Karpas-422 (cell line): ENCODE measurements at places on chromosomes 7 and 10. TPM values are rescaled to one million over a fixed set of nuclear protein-coding genes. Genes with fewer than 3 reads are reported as not detected.

- DNase-seq, result no peak
- H3K4me1 ChIP-seq, result peaks cover 13% of the 10 kb centered on the region
- no peak overlapping the region for H3K4me3 ChIP-seq
Measured at GRCh38 chr10:80460399-80461207, 6.5 kb downstream of the TSPAN14 start.

Gene EVX1
- not detected in 2 replicates for total RNA-seq

GRCh38 chr7:106279425-106280197, 5.2 kb downstream of the NAMPT start:
- H3K4me1 ChIP-seq, result peaks cover 47% of the 10 kb centered on the region
- no peak overlapping the region for H3K27ac ChIP-seq
- DNase-seq, result no peak
- H3K36me3 ChIP-seq, result peaks cover 39% of the 10 kb centered on the region
- no peak overlapping the region for H3K4me3 ChIP-seq

- no peak for DNase-seq
- H3K27me3 ChIP-seq, result no peaks in the 10 kb centered on the region
- H3K4me3 ChIP-seq, result no peak overlapping the region
- H3K36me3 ChIP-seq, result no peaks in the 10 kb centered on the region
Measured at GRCh38 chr7:46363688-46364087, 442.6 kb upstream of the IGFBP3 start.

Gene H2BK1
- total RNA-seq, result not detected in 2 replicates

Gene PSD
- 0.19 and 0.61 TPM in 2 replicates for total RNA-seq

DNA sequence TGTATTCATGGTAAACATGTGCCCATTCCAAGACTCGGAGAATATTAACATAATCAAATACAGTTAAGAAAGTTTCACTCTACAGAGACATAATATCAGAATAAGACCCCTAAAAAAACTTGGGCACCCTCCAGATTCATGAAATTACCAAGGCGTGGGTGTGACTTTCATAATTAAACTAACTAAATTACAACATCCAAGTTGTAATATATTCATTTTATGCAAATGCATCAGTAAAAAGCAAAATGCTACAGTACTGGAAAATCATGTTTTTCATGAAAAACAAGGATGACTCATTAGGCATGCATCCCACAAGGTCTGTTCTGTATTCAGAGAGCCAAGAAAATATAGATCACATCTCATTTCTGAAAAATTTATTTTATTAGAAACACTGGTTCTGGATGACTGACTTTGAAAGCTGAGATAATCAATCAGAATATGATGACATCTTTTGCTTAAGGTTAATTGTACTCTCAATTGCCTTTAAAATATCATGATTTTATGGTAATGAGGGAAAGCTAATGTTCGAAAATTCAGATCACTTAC, 248.8 kb upstream of the SMIM30 start:
- H3K27me3 ChIP-seq, result no peaks in the 10 kb centered on the region
- no peaks in the 10 kb centered on the region for H3K4me1 ChIP-seq
- H3K36me3 ChIP-seq, result no peaks in the 10 kb centered on the region
- DNase-seq, result no peak
- H3K4me3 ChIP-seq, result no peak overlapping the region
- no peak overlapping the region for H3K27ac ChIP-seq

Gene OR2A42
- total RNA-seq, result not detected in 2 replicates

DNA sequence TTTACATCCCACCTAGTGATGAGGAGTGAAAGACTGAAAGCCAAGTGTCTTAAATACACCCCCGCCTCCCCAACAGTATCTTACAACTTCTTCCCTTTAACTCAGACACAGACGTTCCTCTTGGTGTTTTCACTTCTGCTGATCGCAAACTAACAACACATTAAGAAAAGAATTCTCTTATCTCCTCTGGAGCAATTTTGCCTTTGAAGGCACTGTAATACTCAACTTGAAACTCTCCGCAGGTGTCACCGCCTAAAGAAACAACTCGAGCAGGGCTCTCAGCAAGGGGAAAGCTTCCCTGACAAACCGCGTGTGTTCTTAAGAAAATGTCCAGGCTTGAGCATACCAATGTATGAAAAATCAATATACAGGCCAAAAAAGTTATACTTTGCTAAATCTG, 452 bp downstream of the SEMA3C start:
- no peak for DNase-seq
- no peak overlapping the region for H3K27ac ChIP-seq
- H3K4me1 ChIP-seq, result no peaks in the 10 kb centered on the region
- no peaks in the 10 kb centered on the region for H3K36me3 ChIP-seq
- H3K4me3 ChIP-seq, result no peak overlapping the region
- H3K27me3 ChIP-seq, result no peaks in the 10 kb centered on the region

Gene MSMB
- not detected in 2 replicates for total RNA-seq

DNA sequence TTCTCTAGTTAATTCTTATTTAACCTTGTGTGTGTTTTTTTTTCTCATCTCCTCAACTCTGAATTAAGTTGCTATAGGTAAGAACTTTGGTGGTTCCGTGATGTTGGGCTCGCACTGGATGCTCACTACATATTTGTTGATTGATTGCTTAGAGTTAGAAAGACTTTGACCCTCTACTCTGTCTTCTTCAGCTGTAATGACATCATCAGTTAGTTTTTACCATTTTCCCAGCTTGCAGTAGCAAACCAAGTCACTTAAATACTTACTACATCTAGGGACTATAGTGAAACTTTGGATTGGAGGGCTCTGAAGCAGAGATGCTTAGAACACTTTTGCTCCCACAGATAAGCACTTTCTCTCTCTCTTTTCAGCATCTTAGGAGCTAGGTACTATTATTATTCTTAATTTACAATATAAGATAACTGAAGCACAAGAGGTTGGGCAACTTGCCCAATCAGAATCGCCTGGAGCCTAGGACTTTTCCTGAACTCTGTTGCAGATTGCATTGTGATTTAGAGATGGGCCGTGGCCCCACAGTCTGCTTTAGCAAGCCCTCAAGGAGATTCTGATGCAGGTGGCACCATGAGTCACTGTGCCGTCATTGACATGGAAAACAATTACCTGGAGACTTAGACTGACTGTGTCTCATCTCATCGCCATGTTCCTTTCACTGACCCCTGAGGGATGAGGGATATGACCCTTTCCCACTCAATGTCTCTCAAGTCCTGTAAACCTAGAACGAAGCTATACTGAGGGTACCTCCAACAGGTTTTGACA, 471.9 kb upstream of the PODXL start:
- H3K27ac ChIP-seq, result no peak overlapping the region
- no peaks in the 10 kb centered on the region for H3K4me1 ChIP-seq
- DNase-seq, result no peak
- H3K36me3 ChIP-seq, result no peaks in the 10 kb centered on the region

Gene CALML3
- not detected in 2 replicates for total RNA-seq

Gene SKIDA1
- total RNA-seq, result 0.22 and 1.5 TPM in 2 replicates

DNA sequence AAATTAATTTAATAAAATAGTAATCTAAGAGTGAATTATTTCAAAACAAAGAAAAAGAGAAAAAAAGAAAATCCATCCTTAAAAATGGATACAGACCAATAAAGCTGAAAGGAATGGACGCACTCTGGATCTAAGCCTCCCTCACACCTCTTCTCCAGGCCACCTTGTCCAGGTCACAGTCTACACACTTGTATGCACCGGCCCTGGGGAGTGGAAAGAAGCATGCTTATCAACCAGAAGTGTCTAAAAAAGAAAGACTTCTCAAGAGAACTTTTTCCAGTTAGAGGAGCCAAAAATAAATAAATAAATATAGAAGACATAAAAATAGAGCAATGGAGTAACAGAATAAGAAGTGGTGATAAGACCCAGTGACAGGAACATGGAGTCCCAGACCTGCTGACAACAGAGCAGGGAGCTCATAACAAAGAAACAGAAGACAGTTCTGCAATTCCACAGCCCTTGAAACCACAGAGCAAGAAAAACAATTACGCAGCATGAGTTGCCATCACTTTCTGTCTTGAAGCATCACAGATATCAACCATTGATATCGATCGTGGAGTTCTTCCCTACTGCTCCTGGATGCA, 311.7 kb upstream of the NFE2L3 start:
- H3K4me3 ChIP-seq, result no peak overlapping the region
- no peaks in the 10 kb centered on the region for H3K36me3 ChIP-seq
- H3K27me3 ChIP-seq, result no peaks in the 10 kb centered on the region
- no peak overlapping the region for H3K27ac ChIP-seq
- no peaks in the 10 kb centered on the region for H3K4me1 ChIP-seq

DNA sequence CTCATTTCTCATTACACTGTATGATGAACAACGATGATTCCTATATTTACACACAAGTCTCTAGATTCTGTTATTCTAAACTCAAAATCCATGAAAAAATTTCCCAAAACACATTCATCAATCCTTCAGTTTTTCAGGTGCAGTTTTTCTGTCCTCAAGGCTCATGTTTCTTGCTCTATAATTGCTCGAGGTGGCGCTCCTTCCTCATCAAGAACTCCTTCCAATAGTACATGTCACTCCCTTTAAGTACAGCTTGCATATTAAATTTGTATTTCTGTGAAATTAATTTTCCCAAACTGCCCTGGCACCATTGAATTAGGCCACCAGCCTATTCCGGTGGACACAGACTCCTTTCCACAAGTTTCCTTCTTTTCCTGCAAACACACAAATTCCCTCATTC, 188.7 kb upstream of the MINDY3 start:
- no peak overlapping the region for H3K4me3 ChIP-seq
- H3K36me3 ChIP-seq, result no peaks in the 10 kb centered on the region
- DNase-seq, result peak; percentile 52
- no peaks in the 10 kb centered on the region for H3K27me3 ChIP-seq
- H3K27ac ChIP-seq, result no peak overlapping the region

GRCh38 chr10:78175444-78176015, 141.9 kb downstream of the RPS24 start:
- DNase-seq, result no peak
- H3K4me3 ChIP-seq, result no peak overlapping the region
- peaks cover 42% of the 10 kb centered on the region for H3K4me1 ChIP-seq
- no peaks in the 10 kb centered on the region; the same call in 1 of the 2 replicates for H3K27me3 ChIP-seq

Gene HPS1
- total RNA-seq, result 35.6 and 43.4 TPM in 2 replicates

DNA sequence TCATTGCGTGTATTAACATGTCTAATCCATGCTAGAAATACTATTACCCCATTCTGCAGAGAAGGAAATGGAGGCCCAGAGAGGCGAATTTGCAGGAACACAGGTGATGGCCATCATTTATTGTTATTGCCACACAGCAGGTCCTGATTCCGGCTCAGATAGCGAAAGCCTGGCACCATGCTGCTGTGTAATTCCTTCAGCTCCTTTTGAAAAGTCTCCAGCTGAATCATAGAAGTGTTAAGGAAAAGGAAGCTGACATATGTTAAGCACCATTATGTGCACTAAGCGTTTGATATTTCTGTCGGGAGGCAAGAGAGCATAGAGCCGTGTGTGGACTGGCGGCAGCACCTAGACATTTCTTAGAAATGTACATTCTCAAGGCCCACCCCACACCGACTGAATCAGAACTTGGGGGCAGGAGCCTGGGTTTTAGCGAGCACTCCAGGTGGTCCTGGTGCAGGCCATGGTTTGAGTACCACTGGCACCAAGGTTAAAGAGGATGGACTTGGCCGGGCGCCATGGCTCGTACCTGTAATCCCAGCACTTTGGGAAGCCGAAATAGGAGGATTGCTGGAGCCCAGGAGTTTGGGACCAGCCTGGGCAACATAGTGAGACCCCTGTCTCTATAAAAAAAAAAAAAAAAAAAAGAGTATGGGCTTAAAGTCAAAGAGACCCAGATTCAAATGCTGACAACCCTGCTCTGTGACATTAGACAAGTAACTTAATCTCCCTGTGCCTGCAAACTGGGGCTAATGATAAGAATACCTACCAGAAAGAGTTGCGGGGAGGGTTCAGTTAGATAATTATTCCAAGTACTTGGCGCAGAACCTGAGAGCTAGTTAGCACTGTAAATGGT, 52.2 kb downstream of the UNC5B start:
- no peaks in the 10 kb centered on the region for H3K36me3 ChIP-seq
- H3K4me1 ChIP-seq, result no peaks in the 10 kb centered on the region; the same call in 1 of the 2 replicates
- no peak overlapping the region for H3K4me3 ChIP-seq
- no peak for DNase-seq
- no peaks in the 10 kb centered on the region for H3K27me3 ChIP-seq

- no peaks in the 10 kb centered on the region for H3K36me3 ChIP-seq
- H3K4me3 ChIP-seq, result no peak overlapping the region
- H3K27me3 ChIP-seq, result no peaks in the 10 kb centered on the region
- no peak overlapping the region for H3K27ac ChIP-seq
- DNase-seq, result no peak
- no peaks in the 10 kb centered on the region for H3K4me1 ChIP-seq
Measured at GRCh38 chr7:16967300-16967811, 85.6 kb upstream of the AGR3 start.

Gene TUBAL3
- 0.11 TPM in 1 of 2 replicates, not detected in the other for total RNA-seq

Gene SERPINE1
- not detected in 2 replicates for total RNA-seq

DNA sequence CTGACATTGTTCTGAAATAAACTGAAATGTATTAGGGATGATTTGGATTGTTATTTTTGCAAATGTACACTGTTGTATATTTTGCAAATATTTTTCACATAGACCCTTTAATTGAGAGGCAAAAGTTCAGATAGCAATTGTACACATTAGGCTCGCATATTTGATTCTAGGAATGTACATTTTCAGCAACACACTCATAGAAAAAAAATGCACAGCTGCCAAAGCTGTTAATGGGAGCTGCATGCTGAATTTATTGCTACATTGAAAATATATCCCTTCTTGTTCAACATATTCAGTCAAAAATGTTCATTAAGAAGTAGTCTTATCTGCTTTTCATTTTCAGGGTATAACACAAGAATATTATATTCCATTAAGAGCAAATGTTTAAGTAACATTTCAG, 512.9 kb downstream of the ATRNL1 start:
- no peak for DNase-seq
- no peaks in the 10 kb centered on the region for H3K4me1 ChIP-seq
- H3K36me3 ChIP-seq, result no peaks in the 10 kb centered on the region
- H3K4me3 ChIP-seq, result no peak overlapping the region
- H3K27ac ChIP-seq, result no peak overlapping the region

GRCh38 chr7:70321016-70321590, 722.8 kb downstream of the AUTS2 start:
- H3K27ac ChIP-seq, result no peak overlapping the region
- no peaks in the 10 kb centered on the region for H3K4me1 ChIP-seq
- no peak overlapping the region for H3K4me3 ChIP-seq
- H3K27me3 ChIP-seq, result no peaks in the 10 kb centered on the region; the same call in 1 of the 2 replicates
- no peak for DNase-seq

Gene AKR1C3
- not detected in 2 replicates for total RNA-seq

Gene SLC39A12
- not detected in 2 replicates for total RNA-seq

DNA sequence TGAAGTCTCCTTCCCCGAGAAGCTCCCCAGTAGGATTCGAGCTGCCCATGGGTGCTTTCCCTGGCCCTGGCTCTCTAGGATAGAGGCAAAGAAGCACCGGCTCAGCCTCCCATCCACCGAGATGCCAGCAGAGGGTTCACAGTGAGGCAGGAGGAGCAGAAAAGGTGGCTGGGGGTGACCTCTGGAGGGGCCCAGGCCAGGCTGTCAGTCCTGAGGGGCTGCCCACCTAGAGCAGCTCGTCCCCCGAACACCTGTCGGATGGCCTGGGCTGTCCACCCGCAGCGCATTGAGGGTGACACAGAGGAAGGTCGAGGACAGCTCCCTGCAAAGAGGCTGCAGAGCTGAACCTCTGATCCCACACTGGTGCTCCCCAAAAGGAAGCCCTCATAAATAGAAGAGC, 167.2 kb upstream of the PPP2R2D start:
- H3K4me3 ChIP-seq, result no peak overlapping the region
- H3K36me3 ChIP-seq, result no peaks in the 10 kb centered on the region
- DNase-seq, result no peak
- no peak overlapping the region for H3K27ac ChIP-seq

- no peak overlapping the region for H3K27ac ChIP-seq
- no peaks in the 10 kb centered on the region for H3K4me1 ChIP-seq
- H3K27me3 ChIP-seq, result no peaks in the 10 kb centered on the region
- no peaks in the 10 kb centered on the region for H3K36me3 ChIP-seq
- no peak for DNase-seq
- H3K4me3 ChIP-seq, result no peak overlapping the region
Measured at GRCh38 chr10:64535131-64535867, 1014.1 kb downstream of the REEP3 start.
